ENCODE measurements at places on chromosomes 5 and 9. TPM values are rescaled to one million over a fixed set of nuclear protein-coding genes. Genes with fewer than 3 reads are reported as not detected.

- H3K27me3 ChIP-seq: peaks cover 29% of the 10 kb centered on the region
- no peaks in the 10 kb centered on the region for H3K36me3 ChIP-seq
- no peak overlapping the region for H3K27ac ChIP-seq
These were observed 49.9 kb downstream of the PDE4D start for GRCh38 chr5:59843511-59844213.

GRCh38 chr5:51131266-51131665 lies 252.0 kb upstream of the ISL1 start:
- no peak overlapping the region for H3K27ac ChIP-seq
- peaks cover 2% of the 10 kb centered on the region for H3K36me3 ChIP-seq
- H3K4me1 ChIP-seq: no peaks in the 10 kb centered on the region
- H3K27me3 ChIP-seq: no peaks in the 10 kb centered on the region
- H3K4me3 ChIP-seq: no peak overlapping the region
- DNase-seq: no peak

- H3K36me3 ChIP-seq: no peaks in the 10 kb centered on the region
- no peaks in the 10 kb centered on the region for H3K27me3 ChIP-seq
- no peak overlapping the region for H3K27ac ChIP-seq
- no peak for DNase-seq
These were observed 547.4 kb downstream of the TLE1 start for GRCh38 chr9:81141961-81142360.

The SLC34A3 gene
- not detected for total RNA-seq

GRCh38 chr5:107296572-107296971 lies 374.2 kb downstream of the EFNA5 start:
- H3K27ac ChIP-seq: no peak overlapping the region
- H3K27me3 ChIP-seq: no peaks in the 10 kb centered on the region

GRCh38 chr5:56739990-56740389 lies 75.4 kb upstream of the MAP3K1 start:
- DNase-seq: no peak
- no peak overlapping the region for H3K4me3 ChIP-seq

DNA sequence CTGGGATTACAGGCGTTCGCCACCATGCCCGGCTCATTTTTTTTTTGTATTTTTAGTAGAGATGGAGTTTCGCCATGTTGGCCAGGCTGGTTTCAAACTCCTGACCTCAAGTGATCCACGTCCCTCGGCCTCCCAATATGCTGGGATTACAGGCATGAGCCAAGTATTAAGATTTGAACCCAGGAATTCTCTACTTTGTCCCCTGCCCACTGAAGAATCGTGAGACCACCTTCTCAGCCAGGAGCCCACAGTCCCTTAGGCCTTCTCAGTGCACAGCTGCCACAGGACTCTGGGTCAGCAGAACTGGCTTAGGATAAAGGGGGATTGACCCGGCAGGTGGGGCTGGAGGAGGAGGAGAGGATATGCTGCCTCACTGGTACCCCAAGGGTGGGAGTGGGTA lies 13.4 kb downstream of the OLFML2A start:
- H3K4me1 ChIP-seq: no peaks in the 10 kb centered on the region
- H3K36me3 ChIP-seq: no peaks in the 10 kb centered on the region
- no peak overlapping the region for H3K27ac ChIP-seq
- peaks cover 27% of the 10 kb centered on the region for H3K27me3 ChIP-seq
- no peak for DNase-seq

The SPATA31D4 gene
- total RNA-seq: not detected

DNA sequence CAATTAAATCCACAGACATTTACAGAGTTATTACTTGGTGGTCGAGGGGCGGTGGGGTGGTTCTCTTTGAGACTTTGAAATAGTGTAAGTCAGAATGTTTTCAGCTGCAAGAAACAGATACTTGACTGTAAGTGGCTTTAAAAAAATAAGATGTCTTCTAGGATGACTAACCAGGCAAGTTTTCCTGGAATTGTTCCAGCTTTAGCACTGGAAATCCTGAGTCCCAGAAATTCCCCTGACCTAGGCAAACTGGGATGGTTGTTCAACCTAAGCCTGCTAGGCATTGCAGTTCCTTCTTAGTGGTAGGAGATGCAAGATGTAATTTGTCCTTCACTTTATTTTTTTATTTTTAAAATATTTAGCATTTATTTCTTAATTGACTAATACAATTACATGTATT lies 169.5 kb upstream of the POC5 start:
- H3K4me1 ChIP-seq: peaks cover 3% of the 10 kb centered on the region
- no peak overlapping the region for H3K4me3 ChIP-seq
- DNase-seq: no peak
- no peak overlapping the region for H3K27ac ChIP-seq

DNA sequence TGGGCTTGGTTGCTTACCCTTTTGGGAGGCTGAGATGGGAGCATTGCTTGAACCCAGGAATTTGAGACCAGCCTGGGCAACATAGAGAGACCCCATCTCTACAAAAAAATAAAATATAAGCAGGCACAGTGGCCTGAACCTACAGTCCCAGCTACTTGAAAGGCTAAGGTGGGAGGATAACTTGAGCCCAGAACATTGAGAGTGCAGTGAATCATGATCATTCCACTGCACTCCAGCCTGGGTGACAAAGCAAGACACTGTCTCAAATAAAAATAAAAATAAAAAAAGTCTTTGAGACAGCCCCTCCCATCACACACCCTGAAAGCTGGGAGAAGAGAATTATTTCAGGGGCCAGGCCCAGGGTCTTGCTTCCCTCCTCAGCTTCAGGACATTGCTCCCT lies 251.8 kb downstream of the BRINP1 start:
- no peak overlapping the region for H3K4me3 ChIP-seq
- H3K36me3 ChIP-seq: no peaks in the 10 kb centered on the region
- H3K27ac ChIP-seq: no peak overlapping the region
- no peaks in the 10 kb centered on the region for H3K27me3 ChIP-seq
- no peak for DNase-seq

GRCh38 chr5:38291355-38291754 lies 33.0 kb downstream of the EGFLAM start:
- no peaks in the 10 kb centered on the region for H3K4me1 ChIP-seq
- no peak overlapping the region for H3K4me3 ChIP-seq
- DNase-seq: no peak
- H3K27ac ChIP-seq: no peak overlapping the region
- H3K36me3 ChIP-seq: no peaks in the 10 kb centered on the region

GRCh38 chr9:123072407-123072995 lies 39.0 kb downstream of the GPR21 start:
- peaks cover 6% of the 10 kb centered on the region for H3K4me1 ChIP-seq
- no peak for DNase-seq

- H3K4me3 ChIP-seq: no peak overlapping the region
- H3K36me3 ChIP-seq: peaks cover 5% of the 10 kb centered on the region
- H3K4me1 ChIP-seq: peaks cover 10% of the 10 kb centered on the region
- DNase-seq: no peak
These were observed 72.8 kb downstream of the NIPSNAP3B start for GRCh38 chr9:104836767-104837166.

GRCh38 chr5:178404987-178405386 lies 172.4 kb upstream of the PHYKPL start:
- no peak overlapping the region for H3K27ac ChIP-seq
- H3K36me3 ChIP-seq: no peaks in the 10 kb centered on the region
- peaks cover 24% of the 10 kb centered on the region for H3K27me3 ChIP-seq

The SPAG8 gene
- total RNA-seq: 0.97 TPM

GRCh38 chr5:34001241-34001841 lies 6.5 kb downstream of the AMACR start:
- H3K27me3 ChIP-seq: no peaks in the 10 kb centered on the region
- DNase-seq: no peak
- H3K36me3 ChIP-seq: peaks cover 8% of the 10 kb centered on the region
- H3K4me3 ChIP-seq: no peak overlapping the region

- H3K27me3 ChIP-seq: no peaks in the 10 kb centered on the region
- no peaks in the 10 kb centered on the region for H3K36me3 ChIP-seq
- no peak overlapping the region for H3K27ac ChIP-seq
- DNase-seq: no peak
- no peak overlapping the region for H3K4me3 ChIP-seq
- no peaks in the 10 kb centered on the region for H3K4me1 ChIP-seq
These were observed 122.6 kb upstream of the IRX2 start for GRCh38 chr5:2874099-2874498.

DNA sequence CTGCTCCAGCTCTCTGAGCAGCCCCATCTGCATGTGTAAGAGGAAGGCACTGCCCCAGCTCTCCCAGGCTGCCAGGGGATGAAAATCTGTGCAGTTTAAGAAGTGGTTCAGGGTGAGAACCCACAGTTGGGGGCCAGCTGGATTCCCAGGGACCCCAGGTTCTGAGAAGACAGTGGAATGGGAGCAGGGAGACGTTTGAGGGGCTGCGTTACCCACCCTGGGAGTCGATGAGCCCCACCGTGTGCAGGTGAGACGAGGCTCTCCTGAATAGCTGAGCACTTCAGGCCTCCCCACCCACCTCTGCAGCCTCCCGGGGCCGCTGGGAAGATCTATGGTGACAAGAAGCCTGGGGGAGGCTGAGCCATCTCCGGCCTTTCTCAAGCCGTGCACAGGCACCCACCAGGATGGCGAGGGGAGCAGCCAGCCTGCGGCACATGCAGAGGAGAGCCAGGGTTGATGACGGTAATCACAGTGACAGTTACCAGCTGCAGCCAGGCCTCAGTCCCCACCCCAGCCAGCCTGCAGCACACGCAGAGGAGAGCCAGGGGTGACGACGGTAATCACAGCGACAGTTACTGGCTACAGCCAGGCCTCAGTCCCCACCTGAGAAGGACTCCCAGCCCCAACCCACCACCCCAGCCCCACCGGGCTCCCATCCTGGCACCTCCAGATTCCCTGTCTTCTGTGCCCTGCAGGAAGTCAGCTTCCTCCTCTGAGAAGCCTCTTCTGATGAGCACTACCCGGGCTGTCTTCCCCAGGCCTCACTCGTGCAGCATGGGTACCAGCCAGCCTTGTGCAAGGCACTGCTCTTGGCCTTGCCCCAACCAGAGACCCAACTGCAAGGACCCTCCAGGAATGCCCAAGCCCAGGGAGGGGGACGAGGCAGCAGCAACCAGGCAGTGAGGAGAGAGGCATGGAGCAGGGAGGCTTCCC lies 150.8 kb upstream of the PPP1R26 start:
- H3K4me1 ChIP-seq: no peaks in the 10 kb centered on the region
- H3K27ac ChIP-seq: no peak overlapping the region
- H3K27me3 ChIP-seq: peaks cover 26% of the 10 kb centered on the region
- no peak for DNase-seq

GRCh38 chr5:54013556-54014194 lies 296.7 kb downstream of the ARL15 start:
- no peaks in the 10 kb centered on the region for H3K27me3 ChIP-seq
- no peak for DNase-seq
- H3K27ac ChIP-seq: no peak overlapping the region
- H3K36me3 ChIP-seq: peaks cover 4% of the 10 kb centered on the region
- peaks cover 2% of the 10 kb centered on the region for H3K4me1 ChIP-seq
- H3K4me3 ChIP-seq: no peak overlapping the region

The POU5F2 gene
- 2.2 TPM for total RNA-seq

GRCh38 chr9:88396836-88397577 lies 8.8 kb downstream of the SPIN1 start:
- H3K36me3 ChIP-seq: peaks cover 6% of the 10 kb centered on the region
- DNase-seq: no peak
- H3K27ac ChIP-seq: no peak overlapping the region
- peaks cover 24% of the 10 kb centered on the region for H3K4me1 ChIP-seq

DNA sequence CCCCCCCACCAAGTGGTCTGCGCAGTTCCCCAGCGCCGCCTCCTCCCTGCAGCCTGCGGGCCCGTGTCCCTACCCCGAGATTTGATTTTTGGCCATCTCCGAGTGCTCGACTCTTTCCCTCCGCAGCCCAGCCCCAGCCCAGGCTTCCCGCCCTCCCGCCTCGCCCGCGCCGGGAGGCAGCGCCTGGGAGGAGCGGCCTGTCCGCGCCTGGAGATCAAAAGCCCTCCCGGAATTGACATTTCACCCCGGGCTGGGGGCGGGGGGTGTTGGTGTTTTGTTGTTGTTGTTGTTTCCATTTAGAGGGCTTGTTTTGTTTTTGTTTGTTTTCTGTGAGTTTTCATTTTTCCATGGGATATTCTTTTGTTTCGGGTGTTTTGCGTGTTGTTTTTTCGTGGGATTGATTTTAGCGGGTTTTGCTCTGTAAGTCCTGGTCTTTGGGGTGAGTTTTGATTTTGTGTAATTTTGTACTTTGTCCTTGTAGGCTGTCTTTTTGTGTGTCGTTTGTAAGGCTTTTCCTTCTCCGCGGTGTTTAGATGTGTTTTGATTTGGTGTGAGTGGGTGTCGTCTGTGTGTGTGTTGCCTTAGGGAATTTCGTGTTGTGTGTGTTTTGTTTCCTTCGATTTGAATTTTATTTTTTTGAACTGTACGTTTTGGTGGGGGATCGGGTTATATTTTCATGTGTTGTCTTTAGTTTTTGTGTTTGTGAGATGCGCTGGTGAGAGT lies 1.7 kb upstream of the PAX5 start:
- no peak for DNase-seq
- peaks cover 81% of the 10 kb centered on the region for H3K27me3 ChIP-seq
- peak overlapping the region; percentile 89 for H3K4me3 ChIP-seq
- H3K36me3 ChIP-seq: peaks cover 12% of the 10 kb centered on the region
- no peak overlapping the region for H3K27ac ChIP-seq
- peaks cover 19% of the 10 kb centered on the region for H3K4me1 ChIP-seq

DNA sequence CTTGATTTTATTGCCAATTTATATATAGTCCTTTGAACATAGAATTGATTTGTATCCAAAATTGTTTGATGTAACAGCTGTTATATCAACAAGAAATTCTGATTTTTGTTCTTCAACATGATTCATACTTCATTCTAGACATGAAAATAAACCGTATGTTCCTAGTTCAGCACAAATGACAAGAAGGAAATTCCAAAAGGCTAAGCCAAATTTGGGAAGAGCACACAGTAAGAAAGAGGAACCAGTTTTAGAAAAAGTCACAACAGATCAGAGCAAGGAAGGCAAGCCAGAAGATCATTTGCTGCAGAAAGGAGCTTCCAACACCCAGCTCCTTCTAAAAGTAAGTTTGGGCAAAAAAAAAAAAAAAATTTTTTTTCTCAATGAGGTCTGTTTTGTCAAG lies 65.0 kb upstream of the MCCC2 start:
- H3K27ac ChIP-seq: peak overlapping the region; percentile 81
- H3K4me1 ChIP-seq: peaks cover 3% of the 10 kb centered on the region
- H3K36me3 ChIP-seq: peaks cover 8% of the 10 kb centered on the region
- no peak overlapping the region for H3K4me3 ChIP-seq
- no peak for DNase-seq

DNA sequence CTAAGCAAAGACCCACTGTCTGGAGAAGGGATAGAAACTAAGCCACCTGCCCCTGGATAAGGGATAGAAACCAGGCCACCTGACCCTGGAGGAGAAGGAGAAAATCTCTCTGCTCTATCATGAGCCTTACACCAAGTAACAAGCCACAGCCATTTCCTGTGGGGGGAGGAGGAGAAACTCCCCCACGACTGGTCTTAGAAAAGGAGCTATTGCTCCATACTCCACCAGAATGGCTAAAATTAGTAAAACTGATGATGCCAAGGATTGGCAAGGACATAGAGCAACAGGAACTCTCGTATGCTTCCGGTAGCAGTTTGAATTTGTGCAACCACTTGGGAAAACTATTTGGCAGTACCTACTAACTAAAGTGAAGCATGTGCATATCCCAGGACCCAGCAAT lies 70.8 kb downstream of the ACTL7B start:
- H3K27me3 ChIP-seq: peaks cover 34% of the 10 kb centered on the region
- no peak overlapping the region for H3K4me3 ChIP-seq
- no peaks in the 10 kb centered on the region for H3K36me3 ChIP-seq
- H3K27ac ChIP-seq: no peak overlapping the region

The FAM200C gene
- total RNA-seq: not detected
